ENCODE measurements at places on chromosomes 12 and 14.

DNA sequence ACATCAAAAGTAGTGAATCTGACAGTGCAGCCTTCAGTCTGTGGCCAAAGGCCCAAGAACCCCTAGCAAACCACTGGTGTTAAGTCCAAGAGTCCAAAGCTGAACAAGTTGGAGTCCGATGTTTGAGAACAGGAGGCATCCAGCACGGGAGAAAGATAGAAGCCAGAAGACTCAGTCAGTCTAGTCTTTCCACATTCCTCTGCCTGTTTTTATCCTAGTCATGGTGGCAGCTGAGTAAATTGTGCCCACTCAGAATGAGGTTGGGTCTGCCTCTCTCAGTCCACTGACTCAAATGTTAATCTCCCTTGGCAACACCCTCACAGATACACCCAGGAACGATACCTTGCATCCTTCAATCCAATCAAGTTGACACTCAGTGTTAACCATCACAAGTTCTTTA, 1255.4 kb downstream of the LRFN5 start:
- no peak for DNase-seq

GRCh38 chr14:50955373-50956043, 11.2 kb upstream of the PYGL start:
- DNase-seq: peak; percentile 9

DNA sequence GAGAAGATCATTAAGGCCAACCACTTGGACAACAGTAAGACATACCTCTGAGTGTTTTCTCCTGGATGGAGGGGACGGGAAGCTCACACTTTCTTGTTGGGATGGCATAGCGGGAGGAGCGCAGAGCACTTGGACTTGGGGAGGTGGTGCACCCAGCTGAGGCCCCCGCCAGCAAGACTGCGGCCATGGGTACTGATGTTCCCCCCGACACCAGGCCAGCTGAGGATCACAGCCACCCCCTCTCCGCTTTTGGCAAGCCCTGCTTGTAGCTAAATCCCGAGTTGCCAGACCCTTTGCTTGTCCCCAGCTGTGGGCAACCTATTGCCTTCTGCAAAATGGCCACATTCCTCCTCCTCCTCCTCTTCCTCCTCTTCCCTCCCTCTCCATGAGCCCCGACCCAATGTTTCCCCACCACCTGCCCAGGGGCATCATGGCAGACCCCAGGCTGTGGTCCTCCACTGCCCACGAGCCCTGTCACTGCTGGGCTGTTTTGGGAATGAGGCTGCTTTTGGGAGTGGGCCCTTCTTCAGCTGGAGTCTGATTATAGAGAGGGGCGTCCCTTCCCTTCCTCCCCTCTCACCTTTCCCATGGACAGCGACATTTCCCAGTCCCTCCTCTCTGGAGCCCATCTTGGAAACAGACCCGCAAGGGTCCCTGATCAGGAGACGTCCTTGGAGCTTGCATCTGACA, 62.8 kb downstream of the PRMT8 start:
- no peak for DNase-seq

DNA sequence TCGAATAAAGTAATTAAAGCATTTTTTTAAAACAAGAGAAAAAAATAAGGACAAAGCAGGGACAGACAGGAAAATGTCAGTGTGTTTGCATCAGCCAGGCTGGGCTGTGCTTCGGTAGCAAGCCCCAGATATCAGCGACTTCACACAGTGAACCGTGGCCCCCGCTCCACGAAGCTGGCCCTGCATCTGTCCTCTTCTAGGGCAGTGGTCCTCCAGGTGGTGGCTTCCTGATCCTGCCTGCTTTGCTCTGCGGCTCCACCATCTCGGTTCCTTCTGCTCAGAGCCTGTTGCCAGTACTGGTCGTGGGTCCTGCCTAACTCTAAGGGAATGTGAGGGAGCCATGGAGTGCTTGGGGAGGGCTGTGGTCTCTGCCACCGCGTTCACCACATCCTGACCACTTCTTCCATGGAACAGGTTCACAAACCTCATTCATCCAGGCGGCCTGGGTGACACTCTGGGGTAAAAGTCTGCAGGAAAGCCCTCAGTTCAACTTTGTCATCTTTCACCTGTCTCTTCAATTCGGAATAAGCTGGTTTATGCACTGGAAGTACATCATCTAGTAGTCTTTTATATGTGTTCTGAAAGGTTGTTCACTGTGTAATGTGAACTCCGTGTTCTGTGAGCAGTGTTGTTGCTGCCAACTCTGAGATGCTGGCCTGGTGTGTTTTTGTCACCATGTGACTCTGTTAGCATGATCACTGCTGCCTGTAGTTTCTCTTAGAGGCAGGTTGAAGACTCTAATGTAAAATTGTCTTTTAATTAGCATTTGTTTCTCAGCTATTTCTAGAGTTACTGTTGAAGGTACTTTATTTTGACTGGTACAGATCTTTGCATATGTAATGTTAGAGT, 47.9 kb downstream of the ANKRD9 start:
- DNase-seq: no peak

- no peak for DNase-seq
Observed at GRCh38 chr12:26711072-26711471, 121.9 kb downstream of the ITPR2 start.

GRCh38 chr12:56930241-56930640, 4.0 kb downstream of the SDR9C7 start:
- no peak for DNase-seq

DNA sequence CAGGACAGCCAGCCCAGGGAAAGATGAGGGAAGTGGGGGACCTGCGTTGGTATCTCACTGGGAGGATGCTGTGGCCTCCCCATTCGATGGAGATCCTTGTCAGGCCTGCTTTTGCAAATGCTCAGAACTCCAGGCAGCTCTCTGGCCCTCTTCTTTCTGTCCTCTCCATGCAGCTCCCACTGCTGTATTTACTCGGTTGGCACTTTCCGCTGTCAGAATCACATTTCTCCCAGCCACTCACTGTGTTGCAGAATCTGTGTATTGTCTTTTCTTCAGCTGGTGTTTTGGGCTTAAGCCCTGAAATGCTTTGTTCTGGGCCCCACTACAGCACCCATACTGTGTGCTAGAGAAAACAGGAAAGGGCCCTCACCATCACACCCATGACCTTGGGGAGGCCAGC, 401.1 kb downstream of the RGS6 start:
- DNase-seq: no peak

DNA sequence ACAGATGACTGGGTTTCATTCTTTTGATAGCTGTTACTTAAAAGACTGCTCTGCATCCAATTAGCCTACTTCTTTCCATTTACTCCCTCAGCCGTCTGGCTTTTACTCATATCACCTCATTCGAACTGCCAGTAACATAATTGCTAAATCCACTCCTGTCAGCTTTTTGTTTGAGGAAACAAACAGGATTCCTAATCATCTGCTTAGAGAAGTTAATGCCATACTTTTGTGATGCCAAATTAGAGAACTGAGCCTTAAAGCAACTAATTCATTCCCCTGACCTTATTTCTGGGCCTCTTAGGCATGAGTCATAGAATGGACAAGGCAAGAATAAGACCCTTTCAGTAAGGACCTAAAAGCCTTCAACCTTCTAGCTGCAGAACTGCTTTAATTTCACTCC, 2.9 kb downstream of the OXA1L start:
- no peak for DNase-seq

DNA sequence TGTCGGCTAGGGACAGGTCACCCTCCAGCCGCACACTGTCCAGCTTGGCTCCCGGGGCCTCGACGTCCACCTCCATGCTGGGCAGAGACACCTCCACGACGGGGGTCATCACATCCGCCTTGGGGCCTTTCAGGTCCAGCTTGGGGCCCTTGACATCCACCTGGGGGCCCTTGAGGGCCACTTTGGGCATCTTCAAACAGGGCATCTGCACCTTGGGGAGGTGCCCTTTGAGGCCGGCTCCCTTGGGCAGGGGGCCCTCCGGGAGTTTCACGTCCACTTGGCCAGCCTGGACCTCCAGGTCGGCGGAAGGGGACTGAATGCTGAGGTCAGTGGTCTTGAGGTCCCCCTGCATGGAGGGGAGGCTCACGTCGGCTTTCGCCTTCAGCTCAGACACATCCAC, 17.9 kb downstream of the PLD4 start:
- no peak for DNase-seq

GRCh38 chr14:20356422-20356821, 13.0 kb downstream of the PARP2 start:
- no peak for DNase-seq

GRCh38 chr14:99850709-99851108, 57.5 kb downstream of the EML1 start:
- DNase-seq: no peak

DNA sequence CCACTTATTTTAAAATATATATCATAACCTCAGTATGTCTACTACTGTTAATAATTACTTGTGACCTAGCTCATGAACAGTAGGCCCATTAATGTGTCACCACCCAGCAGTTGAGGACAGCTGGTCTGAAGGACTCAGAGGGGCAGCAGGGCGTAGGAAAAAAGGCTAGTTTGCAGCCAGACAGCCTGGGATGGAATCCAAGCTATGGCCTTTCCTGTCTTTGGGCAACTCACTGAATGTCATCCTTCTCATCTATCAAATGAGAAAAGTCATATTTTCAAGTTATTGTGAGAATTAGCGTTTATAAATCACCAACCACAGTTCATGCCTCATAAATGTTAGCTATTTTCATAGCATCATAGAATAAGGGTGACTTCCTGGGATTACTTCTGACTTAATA, 12.3 kb downstream of the DENND5B start:
- DNase-seq: peak; percentile 35

DNA sequence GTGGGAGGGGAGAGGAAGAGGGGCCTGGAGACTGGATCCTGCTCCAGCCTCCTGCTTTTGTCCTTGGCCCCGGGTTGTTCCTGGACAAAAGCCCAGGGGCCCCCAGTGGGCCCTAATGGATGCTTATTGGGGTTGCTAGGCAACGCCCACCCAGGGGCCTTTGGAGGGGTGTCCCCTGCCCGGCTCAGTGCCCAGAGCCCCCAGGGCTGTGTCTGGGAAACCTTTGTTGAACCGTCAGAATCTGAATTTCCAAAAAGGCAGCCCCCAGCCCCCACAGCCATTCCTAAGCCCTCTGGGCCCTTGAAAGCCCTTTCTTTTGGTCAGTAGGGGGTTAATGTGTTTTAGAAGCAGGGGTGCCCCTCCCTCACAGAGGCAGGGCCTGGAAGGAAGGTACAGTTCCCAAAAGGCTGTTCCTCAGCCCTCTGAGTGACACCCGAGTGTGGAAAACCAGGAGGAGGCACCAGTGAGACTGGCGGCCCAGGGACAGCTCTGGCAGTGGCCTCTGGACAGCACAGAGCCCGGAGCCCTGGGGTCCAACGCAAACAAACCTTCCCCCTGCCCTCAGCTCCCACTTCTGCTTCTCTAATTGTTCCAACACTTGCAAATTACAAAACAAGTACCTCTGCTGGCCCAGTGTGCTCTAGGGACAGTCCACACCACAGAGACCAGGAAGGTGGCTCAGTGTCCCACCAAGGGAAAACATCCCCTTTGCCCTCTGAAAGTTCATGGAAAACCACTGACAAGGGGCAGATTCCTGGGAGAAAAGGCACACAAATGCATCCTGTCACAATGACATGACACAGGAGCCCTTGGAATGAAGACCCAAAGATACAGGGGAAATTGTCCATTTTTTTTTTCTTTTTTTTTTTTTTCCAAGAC, 19.4 kb downstream of the HHIPL1 start:
- no peak for DNase-seq

GRCh38 chr12:80419644-80420043, 24.4 kb upstream of the PTPRQ start:
- DNase-seq: no peak

DNA sequence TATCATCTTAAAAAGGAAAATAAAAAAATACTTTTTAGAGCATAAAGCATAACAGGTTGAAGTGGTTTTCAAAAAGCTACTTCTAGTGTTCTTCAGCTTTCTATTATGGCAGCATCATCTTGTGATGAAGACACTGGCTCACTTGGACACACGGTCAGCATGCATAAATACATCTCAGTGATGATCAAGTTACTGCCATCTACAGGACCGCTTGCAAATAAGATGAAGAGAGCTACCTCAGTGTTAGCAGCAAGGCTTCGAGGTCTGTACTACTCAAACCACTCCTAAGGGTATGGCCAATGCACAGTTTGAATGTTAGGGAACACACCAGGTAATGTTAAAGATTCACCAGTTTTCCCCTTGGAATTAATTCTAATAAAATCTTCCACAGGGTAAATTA, 58.8 kb downstream of the GALC start:
- DNase-seq: no peak

DNA sequence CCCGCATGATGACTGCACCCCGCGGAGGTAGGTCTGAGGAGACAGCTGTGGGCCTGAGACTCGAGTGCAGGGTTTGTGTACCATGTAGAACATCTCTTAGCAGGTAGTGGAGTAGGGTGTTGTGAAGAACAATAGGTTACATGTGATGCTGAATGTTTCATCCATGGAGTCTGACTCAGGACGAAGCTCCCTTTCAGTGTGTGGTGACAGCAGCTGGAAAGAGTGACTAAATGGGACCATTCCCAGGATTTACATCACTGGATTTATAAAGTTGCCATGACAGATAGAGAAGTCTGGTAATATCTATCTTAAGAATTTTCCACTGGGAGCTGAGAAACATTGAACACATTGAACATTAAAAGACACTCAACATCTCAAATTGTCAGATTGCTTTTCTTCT, 259.6 kb upstream of the RGS6 start:
- no peak for DNase-seq

DNA sequence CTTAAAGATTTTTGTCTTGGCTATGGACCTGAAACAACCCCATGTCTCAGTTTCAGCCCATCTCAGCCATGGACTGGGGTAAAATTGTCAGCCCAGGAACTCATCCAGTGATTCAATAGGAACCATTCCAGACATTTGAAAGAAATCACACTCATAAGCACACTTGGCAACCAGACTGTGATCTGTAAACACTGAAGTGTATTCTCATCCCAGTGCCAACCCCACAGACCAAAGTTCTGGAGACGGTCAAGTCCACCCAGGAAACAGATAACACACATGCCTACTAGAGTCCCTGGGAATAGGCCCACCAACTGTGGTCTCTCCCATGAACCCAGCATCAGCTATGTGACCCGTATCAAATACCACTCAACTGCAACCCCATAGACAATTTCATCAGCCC, 804.6 kb downstream of the TRHDE start:
- no peak for DNase-seq

GRCh38 chr12:95413576-95413975, 60.4 kb upstream of the METAP2 start:
- DNase-seq: no peak

GRCh38 chr12:57583008-57583831, 7.8 kb upstream of the PIP4K2C start:
- peak; percentile 76 for DNase-seq

All from midbrain (tissue), 1 donor.